ENCODE measurements at places on chromosomes 4 and X. TPM values are rescaled to one million over a fixed set of nuclear protein-coding genes. Genes with fewer than 3 reads are reported as not detected.

TAF7L gene
- not detected for total RNA-seq

LINC00632 gene
- total RNA-seq = 0.02 TPM

TLR3 gene
- total RNA-seq = not detected

RBMXL3 gene
- total RNA-seq = not detected

ATP1B4 gene
- not detected for total RNA-seq

FAM9B gene
- total RNA-seq = not detected

DNA sequence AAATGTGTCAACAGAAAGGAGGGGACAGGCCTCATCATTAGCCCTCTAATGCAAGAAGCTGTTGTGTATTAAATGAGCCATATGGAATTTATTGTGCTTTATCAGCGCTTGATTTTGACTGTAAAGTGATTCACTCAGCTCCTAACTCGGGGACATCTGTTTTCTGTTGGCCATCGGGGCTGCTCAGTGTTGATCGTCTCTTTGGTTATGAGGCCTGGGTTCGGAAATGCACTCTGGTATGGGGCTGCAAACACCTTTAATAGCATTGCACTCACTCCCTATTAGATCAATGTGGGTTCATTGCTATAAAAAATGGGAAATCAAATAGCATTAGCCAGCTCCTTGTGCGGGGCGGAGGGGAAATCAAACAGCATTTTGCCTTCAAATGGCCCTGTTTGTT is 6.4 kb downstream of the ARX start:
- DNase-seq = no peak

DNA sequence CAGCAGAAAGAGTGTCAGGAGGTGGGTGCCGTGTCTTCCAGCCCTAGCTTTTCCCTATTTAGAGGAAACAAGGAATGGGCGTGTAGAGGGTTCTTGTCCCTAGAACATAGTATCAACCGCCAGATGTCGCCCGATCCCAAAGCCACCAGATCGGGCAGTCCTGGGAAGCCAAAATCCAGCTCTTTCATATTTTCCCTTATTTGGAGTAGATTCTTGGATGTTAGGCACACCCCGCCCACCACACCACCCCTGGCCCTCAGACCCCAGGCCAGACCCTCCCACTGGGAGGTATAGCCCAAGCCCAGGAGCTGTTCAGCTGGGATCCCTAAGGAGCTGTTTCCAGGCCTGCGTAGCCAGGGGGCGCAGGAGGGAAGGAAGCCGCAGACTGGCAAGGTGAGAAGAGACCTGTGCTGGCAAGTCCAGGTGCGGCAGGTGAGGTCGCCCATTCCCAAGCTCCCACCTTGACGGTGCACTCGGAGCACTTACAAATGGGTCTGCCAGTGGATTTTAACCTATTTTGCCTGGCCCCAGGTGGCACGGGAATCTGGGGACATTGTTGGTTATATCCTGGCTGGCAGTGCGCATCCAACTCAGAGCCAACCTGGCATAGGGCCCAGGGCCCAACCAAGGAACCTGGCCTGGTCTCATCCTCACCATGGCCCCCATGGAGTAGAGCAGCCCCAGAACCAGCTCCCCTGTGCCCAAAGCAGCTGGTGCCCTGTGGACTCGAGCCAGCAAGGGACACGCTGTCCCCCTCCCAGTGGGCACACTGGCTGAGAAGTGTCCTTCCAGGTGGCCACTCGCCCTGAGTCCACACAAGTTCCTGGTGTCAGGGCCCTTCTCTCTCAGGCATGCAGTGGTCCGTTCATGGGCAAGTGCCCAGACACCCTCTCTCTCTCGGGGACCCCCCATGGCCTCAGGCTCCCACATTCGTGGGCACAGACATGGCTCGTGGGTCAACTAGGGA is 811 bp downstream of the FLNA start:
- no peak for DNase-seq

DNA sequence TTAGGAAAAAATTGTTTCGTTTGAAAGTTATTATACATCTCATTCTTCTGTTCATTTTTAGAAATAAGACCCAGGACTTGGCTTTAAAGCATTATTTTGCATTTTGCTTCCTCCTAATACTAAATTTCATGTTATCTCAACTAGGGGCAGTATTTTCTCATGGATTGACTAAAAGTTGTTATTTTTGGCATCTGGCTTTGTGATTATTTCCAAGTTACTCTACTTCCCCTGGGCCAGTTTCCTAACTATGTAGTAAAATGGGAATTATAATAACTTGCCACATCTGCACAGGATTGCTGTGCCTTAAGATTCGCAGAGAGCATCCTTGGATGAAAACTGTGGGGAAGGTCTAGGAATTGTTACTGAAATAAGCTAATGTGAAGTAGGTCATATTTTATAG is 3.0 kb downstream of the RBPJ start:
- no peak for DNase-seq

DNA sequence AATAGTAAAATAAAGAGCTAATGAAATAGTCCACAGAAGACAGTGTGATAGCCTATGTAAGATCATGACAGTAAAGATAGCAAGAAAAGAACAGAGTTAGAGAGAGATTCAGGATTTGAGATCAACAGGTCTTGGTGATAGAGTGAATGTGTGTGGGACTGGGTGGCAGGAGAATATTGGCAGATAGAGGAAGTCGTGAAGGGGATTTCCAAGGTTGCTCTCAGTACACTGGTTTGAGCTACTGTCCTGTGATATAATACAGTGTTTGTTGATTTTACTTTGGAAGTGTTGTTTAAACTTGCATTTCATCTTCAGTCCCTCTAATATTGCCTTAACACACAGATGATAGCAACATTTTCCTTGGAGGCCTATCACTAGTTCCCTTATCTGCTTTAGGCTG is 44.1 kb downstream of the DTHD1 start:
- DNase-seq = no peak

DNA sequence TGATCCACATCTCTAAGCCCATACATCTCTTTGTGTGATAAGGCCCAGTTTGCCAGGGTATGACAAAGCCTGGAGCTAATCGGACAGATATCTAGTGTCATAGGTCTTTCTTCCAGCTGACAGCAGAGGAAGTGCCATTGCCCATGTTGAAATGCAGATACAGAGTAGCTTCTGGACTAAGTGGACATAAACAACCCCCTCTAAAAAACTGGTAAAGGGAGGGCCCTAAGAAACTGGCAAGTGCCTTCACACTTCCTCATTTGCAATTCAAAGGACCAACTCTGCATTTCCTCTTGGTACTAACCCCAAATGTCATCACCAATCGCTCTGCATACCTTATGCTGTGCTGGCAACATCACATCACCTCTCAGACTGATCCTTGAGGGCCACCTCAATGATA is 20.8 kb downstream of the ARHGEF6 start:
- DNase-seq = no peak

- peak; percentile 40 for DNase-seq
These were observed 149.9 kb downstream of the AMMECR1 start for GRCh38 chrX:110167952-110168451.

GRCh38 chrX:28997706-28998463 is 410.6 kb downstream of the IL1RAPL1 start:
- DNase-seq = no peak

DNA sequence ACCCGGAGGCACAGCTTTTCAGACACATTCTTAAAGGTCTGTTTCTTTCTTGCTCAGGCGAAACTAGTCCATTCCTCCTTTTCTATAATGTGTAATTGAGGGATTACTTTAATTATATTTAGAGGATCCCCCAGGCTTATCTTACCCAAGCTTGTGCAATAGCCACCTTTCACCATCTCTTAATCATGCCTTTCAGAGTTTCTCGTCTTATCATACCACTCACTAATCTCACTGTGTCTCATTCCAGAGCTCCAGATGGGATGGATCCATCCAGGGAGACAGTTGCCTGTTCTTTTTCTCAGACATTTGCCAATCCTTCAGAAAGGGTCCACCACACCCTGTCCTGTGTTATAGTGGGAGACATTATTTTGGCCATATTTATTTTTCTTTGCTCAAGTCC is 12.5 kb downstream of the SPARCL1 start:
- DNase-seq = no peak

Data from activated naive CD8-positive, alpha-beta T cell treated with anti-CD3 and anti-CD28 coated beads for 36 hours (primary cell).